ENCODE measurements at places on chromosomes 1 and 21.
A peak's percentile ranks its signal among the peaks of the same experiment; 100 is the strongest.

DNA sequence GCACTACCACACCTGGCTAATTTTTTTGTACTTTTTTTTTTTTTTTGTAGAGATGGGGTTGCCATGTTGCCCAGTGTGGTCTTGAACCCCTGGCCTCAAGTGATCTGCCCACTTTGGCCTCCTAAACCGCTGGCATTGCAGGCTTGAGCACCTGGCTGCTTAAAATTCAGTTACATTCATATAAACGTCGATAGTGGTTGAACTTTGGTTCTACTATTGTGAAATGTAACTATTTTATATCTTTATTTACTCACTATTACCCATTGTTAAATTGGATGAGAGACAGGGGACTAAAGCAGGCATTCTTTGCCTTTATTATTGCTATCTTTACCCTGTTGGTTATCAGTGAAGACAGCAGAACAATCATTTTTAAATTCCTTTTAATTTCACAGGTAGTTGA, 6.2 kb downstream of the SNX27 start:
- no peak for DNase-seq
- H3K27me3 ChIP-seq, result no peaks in the 10 kb centered on the region
- H3K4me1 ChIP-seq, result peaks cover 24% of the 10 kb centered on the region
- H3K27ac ChIP-seq, result no peak overlapping the region
- H3K4me3 ChIP-seq, result no peak overlapping the region
- no peaks in the 10 kb centered on the region for H3K36me3 ChIP-seq

GRCh38 chr1:42420911-42421585, 34.8 kb downstream of the ZMYND12 start:
- no peaks in the 10 kb centered on the region for H3K36me3 ChIP-seq
- no peaks in the 10 kb centered on the region for H3K27me3 ChIP-seq
- no peak overlapping the region for H3K27ac ChIP-seq
- DNase-seq, result no peak
- no peak overlapping the region for H3K4me3 ChIP-seq

- H3K27me3 ChIP-seq, result no peaks in the 10 kb centered on the region
- peak within 1 kb of the TSS; percentile 83 for H3K27ac ChIP-seq
- H3K4me1 ChIP-seq, result no peaks in the 10 kb centered on the region
- no peaks in the 10 kb centered on the region for H3K36me3 ChIP-seq
- DNase-seq, result no peak
Measured at GRCh38 chr1:247415423-247416361, at the start of gene NLRP3. Gene NLRP3, plus strand, starts transcription at chr1:247416173. Its CDS starts 2,628 bp downstream, at chr1:247418801.

GRCh38 chr1:30191154-30191702, 532.2 kb downstream of the MATN1 start:
- no peak overlapping the region for H3K27ac ChIP-seq
- H3K4me3 ChIP-seq, result no peak overlapping the region
- DNase-seq, result no peak
- no peaks in the 10 kb centered on the region for H3K4me1 ChIP-seq

GRCh38 chr1:229150518-229150917, 120.4 kb upstream of the RAB4A start:
- H3K4me3 ChIP-seq, result no peak overlapping the region
- H3K36me3 ChIP-seq, result no peaks in the 10 kb centered on the region
- H3K27ac ChIP-seq, result no peak overlapping the region
- no peak for DNase-seq
- H3K27me3 ChIP-seq, result no peaks in the 10 kb centered on the region
- peaks cover 11% of the 10 kb centered on the region for H3K4me1 ChIP-seq

DNA sequence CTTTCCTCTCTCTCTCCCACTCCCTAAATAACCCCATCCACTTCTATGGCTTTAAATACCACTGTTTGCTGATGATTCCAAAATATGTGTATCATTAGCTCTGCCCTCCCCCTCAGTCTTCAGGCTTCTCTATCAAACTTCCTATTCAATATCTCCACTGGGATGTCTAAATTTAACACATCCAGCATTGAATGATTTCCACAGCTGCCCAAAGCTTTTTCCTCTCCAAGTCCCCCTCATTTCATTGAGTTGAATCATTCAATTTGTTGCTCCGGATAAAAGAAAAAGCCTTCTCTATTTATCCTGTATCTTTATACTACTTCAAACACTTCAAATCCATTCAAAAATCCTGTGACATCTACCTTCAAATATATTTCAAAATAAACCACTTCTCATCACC, 225.0 kb downstream of the SEC16B start:
- H3K27ac ChIP-seq, result no peak overlapping the region
- no peak for DNase-seq
- no peaks in the 10 kb centered on the region for H3K4me1 ChIP-seq
- H3K36me3 ChIP-seq, result no peaks in the 10 kb centered on the region

DNA sequence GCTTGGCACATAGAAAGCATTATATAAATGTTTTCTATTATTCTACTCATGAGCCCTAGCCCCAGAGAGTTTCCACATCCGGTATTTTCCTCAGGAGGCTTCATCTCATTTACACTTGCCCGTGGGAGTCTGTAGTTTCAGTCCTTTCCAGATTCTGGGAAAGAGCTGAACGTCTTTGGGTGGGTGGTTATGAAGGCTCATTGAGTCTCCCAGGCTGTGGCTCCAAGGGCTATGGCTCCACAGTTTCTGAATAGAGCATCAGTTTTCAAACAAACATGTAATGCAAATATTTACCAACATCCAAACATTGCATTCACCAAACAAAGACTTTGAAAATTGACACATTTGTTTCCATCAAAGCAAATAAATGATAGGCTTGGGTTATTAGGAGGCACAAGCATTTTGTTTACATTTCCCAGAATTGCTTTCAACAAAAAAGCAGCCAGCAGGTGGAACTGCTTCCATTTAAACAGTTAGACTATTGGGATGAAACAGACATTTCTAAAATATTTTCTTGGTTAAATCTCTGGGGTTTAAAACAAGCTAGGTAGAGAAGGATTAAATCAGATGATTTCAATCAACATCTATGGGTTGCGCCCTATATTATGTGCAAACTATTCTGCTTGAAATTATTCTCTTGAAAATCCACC, 1.3 kb upstream of the LEMD1 start:
- no peak overlapping the region for H3K4me3 ChIP-seq
- DNase-seq, result no peak
- H3K36me3 ChIP-seq, result no peaks in the 10 kb centered on the region
- no peak overlapping the region for H3K27ac ChIP-seq
- no peaks in the 10 kb centered on the region for H3K4me1 ChIP-seq

DNA sequence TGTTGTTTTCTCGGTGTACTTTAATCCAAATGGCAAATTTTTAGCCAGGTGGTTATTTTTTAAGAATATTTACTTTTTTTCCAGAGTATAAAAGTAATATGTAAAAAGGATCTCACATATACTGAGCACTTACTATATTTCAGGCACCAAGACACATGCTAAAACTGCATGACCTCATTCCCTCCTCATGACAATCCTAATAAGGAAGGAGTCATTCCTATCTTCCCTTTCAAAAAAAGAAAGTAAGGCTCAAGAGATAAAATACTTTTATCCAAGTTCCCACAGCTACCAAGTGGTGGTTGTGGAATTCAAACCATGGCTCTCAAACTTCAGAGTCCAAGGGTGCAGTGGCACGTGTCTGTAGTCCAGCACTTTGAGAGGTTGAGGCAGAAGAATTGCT, 19.4 kb downstream of the ATP2B4 start:
- no peak for DNase-seq
- no peaks in the 10 kb centered on the region for H3K27me3 ChIP-seq
- H3K4me3 ChIP-seq, result no peak overlapping the region
- no peak overlapping the region for H3K27ac ChIP-seq

DNA sequence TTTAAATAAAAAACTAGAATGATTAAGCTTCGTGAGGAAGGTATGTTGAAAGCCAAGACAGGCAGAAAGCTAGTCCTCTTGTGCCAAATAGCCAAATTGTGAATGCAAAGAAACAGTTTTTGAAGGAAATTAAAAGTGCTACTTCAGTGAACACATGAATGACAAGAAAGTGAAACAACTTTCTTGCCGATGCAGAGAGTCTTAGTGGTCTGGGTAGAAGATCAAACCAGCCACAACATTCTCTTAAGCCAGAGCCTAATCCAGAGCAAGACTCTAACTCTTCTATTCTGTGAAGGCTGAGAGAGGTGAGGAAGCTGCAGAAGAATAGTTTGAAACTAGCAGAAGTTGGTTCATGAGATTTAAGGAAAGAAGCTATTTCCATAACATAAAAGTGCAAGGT, 63.2 kb downstream of the TTC3 start:
- H3K27me3 ChIP-seq, result no peaks in the 10 kb centered on the region
- no peak overlapping the region for H3K4me3 ChIP-seq
- H3K4me1 ChIP-seq, result no peaks in the 10 kb centered on the region
- peaks cover 2% of the 10 kb centered on the region for H3K36me3 ChIP-seq
- no peak overlapping the region for H3K27ac ChIP-seq

DNA sequence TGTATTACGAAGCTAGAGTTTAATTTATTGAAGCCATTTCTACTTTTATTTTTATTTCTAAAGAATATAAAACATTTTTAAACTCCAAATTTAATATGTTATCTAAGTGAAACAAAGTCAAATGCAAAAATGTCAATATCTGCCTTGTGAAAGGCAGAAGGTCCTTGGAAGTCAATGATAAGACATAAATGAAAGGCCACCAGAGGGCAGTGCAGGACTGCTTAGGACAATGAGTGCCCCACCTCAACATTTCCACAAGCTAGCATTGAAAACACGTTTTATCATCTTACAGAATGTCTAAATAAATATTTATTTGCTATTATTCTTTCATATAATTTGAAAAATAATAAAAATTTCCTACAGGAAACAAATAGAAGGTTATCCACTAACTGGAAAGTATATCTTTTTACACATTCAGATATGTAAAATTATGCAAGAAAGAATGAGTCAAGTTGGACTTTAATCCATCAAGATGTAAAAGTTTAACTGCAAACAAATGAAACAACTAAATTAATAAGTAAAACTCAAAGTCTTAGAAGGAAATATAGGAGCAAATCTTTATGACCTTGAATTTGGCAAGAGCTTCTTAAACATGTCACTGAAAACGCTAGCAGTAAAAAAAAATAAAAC, 140.1 kb upstream of the FMN2 start:
- H3K36me3 ChIP-seq, result no peaks in the 10 kb centered on the region
- H3K27ac ChIP-seq, result no peak overlapping the region
- H3K4me1 ChIP-seq, result no peaks in the 10 kb centered on the region
- peak; percentile 65 for DNase-seq

DNA sequence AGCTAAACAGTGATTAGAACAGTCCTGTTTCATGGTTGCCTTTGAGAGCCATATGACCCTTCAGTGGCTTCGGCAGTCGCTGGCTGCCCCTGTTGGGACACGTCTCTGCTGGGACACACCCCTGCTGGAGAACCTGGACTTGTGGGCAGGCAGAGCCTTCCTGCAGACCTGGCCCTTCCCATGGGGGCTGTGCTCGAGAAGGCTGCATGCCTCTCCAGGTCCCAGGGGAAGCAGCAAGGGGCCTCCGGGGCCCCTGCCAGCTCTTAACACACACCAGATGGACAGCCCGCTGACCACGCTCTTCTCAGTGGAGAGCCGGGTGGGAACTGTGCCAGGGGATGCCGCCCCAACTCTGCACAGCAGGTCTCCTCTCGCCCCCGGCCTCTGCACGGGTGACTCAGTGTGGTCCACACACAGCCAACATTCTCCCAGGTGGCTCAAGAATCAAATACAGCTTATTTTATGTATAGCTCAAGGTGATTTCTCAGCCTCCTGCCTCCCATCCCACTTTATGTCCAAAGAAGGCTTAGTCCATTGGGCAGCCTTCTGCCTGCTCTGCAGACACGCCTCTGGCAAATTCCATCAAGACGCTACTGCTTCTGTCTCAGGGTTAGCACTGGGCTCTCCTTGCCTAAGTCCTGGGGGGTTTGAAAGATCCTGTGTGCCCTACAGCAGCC, 450.8 kb downstream of the KIF26B start:
- peaks cover 25% of the 10 kb centered on the region for H3K4me1 ChIP-seq
- H3K36me3 ChIP-seq, result no peaks in the 10 kb centered on the region
- no peaks in the 10 kb centered on the region for H3K27me3 ChIP-seq
- H3K4me3 ChIP-seq, result no peak overlapping the region

- DNase-seq, result no peak
- H3K4me3 ChIP-seq, result no peak overlapping the region
- H3K27ac ChIP-seq, result no peak overlapping the region
- H3K27me3 ChIP-seq, result no peaks in the 10 kb centered on the region
- no peaks in the 10 kb centered on the region for H3K36me3 ChIP-seq
Measured at GRCh38 chr21:45891388-45892155, 90.0 kb upstream of the COL6A1 start.

- H3K27ac ChIP-seq, result no peak overlapping the region
- H3K4me3 ChIP-seq, result no peak overlapping the region
Measured at GRCh38 chr1:43835082-43836021, 98.2 kb upstream of the ARTN start.

DNA sequence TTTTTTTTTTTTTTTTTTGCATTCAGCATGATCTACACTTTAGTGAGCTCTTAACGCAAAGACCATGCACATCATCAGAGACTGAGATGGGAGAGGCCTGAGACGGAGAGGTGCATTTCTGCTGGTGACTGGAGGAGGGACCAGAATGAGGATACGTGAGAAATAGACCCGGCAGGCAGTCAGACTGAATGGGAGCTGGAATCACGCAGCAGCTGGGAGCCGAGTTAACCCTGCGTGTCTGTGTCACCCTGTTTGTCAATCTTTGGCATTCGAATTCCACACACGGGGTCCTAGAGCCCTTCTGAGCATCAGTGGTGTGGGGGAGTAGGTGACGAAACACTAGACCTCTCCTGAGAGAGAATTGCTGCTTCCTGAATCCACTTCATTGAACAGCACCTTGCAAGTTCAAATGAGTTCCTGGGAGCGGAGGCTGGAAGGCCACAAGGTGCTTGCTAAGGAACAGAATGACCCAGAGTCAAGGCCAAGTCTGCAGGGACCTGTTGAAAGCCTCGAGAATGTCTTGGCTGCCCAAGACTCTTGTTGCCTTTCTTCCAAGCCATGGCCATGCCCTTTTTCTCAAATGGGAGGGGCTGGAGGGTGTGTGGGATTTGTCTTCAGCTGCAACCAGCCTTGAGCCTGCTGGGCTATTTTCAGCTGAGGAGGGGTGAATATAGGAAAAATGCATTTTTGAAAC, 123.3 kb downstream of the CNIH3 start:
- H3K4me3 ChIP-seq, result no peak overlapping the region
- DNase-seq, result no peak
- no peaks in the 10 kb centered on the region for H3K4me1 ChIP-seq
- H3K36me3 ChIP-seq, result no peaks in the 10 kb centered on the region

- H3K27me3 ChIP-seq, result peaks cover 3% of the 10 kb centered on the region
- peak; percentile 68 for DNase-seq
- H3K4me3 ChIP-seq, result peak overlapping the region; percentile 10
- no peaks in the 10 kb centered on the region for H3K36me3 ChIP-seq
Measured at GRCh38 chr1:2528966-2529783, 888 bp downstream of the HES5 start.

DNA sequence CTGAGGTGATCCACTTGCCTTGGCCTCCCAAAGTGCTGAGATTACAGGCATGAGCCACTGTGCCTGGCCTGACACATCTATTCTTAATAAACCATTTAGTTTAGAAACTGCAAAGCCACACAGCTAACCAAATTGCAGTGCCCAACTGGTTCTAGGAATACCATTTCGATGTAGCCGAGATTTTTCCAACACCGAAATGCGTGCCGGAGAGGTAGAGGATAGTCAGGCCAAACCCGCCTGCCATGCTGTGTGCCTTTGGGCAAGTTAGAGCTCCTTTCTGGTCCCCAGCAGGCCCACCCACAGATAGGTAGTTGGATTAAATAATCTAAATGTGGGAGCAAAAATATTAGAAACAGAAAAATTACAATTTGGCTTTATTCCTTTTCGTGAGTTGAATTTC, 254.4 kb downstream of the FOXD2 start:
- H3K36me3 ChIP-seq, result no peaks in the 10 kb centered on the region
- no peaks in the 10 kb centered on the region for H3K27me3 ChIP-seq
- no peak for DNase-seq
- no peak overlapping the region for H3K4me3 ChIP-seq
- H3K27ac ChIP-seq, result no peak overlapping the region
